ENCODE measurements at places on chromosomes 5 and 9. TPM values are rescaled to one million over a fixed set of nuclear protein-coding genes. Genes with fewer than 3 reads are reported as not detected.

SEMA6A gene
- 0.10 TPM for total RNA-seq

AQP7 gene
- total RNA-seq, result 0.31 TPM

DIPK1B gene
- total RNA-seq, result 8.0 TPM

FSTL4 gene
- total RNA-seq, result 4.9 TPM

PCDHB13 gene
- 0.08 TPM for total RNA-seq

TSPAN17 gene
- 64.5 TPM for total RNA-seq

ARSI gene
- 34.3 TPM for total RNA-seq

KIF4B gene
- 0.06 TPM for total RNA-seq

IL13 gene
- not detected for total RNA-seq

AGXT2 gene
- total RNA-seq, result not detected

UHRF2 gene
- total RNA-seq, result 28.9 TPM

Measured in A549 treated with Hydrocortisone at 1 μM for 4 hours (cell line).